ENCODE measurements at places on chromosomes 3 and 15. TPM values are rescaled to one million over a fixed set of nuclear protein-coding genes. Genes with fewer than 3 reads are reported as not detected.

Gene MAGEL2
- under 0.01 TPM for total RNA-seq

Gene ACKR2
- total RNA-seq = 0.26 TPM

Gene TMEM115
- 32.9 TPM for total RNA-seq

Gene FEZF2
- total RNA-seq = not detected

Gene SGO1
- 0.17 TPM for total RNA-seq

Gene MAP2K5
- 6.9 TPM for total RNA-seq

Gene DUSP7
- total RNA-seq = 3.5 TPM

Gene NFKBIZ
- total RNA-seq = 15.1 TPM

Gene TIMP4
- 12.0 TPM for total RNA-seq

Gene LRRIQ4
- not detected for total RNA-seq

Gene VEPH1
- total RNA-seq = 24.0 TPM

Gene ERC2
- total RNA-seq = not detected

Gene PLA2G4E
- total RNA-seq = not detected

Gene ILDR1
- not detected for total RNA-seq

Gene SAMMSON
- not detected for total RNA-seq

Gene RASL12
- 31.7 TPM for total RNA-seq

Gene EFCAB12
- not detected for total RNA-seq

Gene GP5
- under 0.01 TPM for total RNA-seq

Gene KNL1
- 1.7 TPM for total RNA-seq

Gene GRK7
- not detected for total RNA-seq

Gene CD47
- 86.5 TPM for total RNA-seq

Gene SAMD7
- not detected for total RNA-seq

Gene CYP1A2
- total RNA-seq = not detected

Gene RPP14
- 9.5 TPM for total RNA-seq

Gene CA12
- total RNA-seq = 101 TPM

Gene THAP10
- 1.5 TPM for total RNA-seq

Gene TMEM207
- not detected for total RNA-seq

Gene ERICH6
- 0.17 TPM for total RNA-seq

Gene STXBP5L
- not detected for total RNA-seq

Gene CLDN11
- 632 TPM for total RNA-seq

Gene RTP4
- total RNA-seq = 3.0 TPM

Gene IGSF10
- total RNA-seq = 0.94 TPM

Gene DPPA2
- not detected for total RNA-seq

Gene GLDN
- 90.2 TPM for total RNA-seq

Gene GSK3B
- total RNA-seq = 26.4 TPM

Gene TWF2
- 87.5 TPM for total RNA-seq

Gene PLA2G4D
- total RNA-seq = not detected

Gene CPEB1
- total RNA-seq = 26.9 TPM

Gene BFSP2
- not detected for total RNA-seq

Gene PRR20G
- not detected for total RNA-seq

Gene ZBTB47
- 45.8 TPM for total RNA-seq

Gene PYGO1
- total RNA-seq = 6.3 TPM

Gene CPLX3
- under 0.01 TPM for total RNA-seq

Gene SOX14
- total RNA-seq = not detected

Gene DIPK2A
- 118 TPM for total RNA-seq

Gene AQP9
- total RNA-seq = not detected

Gene CLDN1
- total RNA-seq = 0.17 TPM

Gene DAZL
- not detected for total RNA-seq

Gene CGNL1
- 0.16 TPM for total RNA-seq

Gene MAP6D1
- 0.52 TPM for total RNA-seq

Gene SI
- total RNA-seq = not detected

Gene CACNA2D3
- total RNA-seq = not detected
